Posterior cingulate gyrus (tissue), 11 donors: ENCODE measurements at places on chromosomes 7 and 10.
A peak's percentile ranks its signal among the peaks of the same experiment; 100 is the strongest.

- DNase-seq, result peak; percentile 79
These were observed 174.2 kb downstream of the PTN start for GRCh38 chr7:137169282-137169698.

DNA sequence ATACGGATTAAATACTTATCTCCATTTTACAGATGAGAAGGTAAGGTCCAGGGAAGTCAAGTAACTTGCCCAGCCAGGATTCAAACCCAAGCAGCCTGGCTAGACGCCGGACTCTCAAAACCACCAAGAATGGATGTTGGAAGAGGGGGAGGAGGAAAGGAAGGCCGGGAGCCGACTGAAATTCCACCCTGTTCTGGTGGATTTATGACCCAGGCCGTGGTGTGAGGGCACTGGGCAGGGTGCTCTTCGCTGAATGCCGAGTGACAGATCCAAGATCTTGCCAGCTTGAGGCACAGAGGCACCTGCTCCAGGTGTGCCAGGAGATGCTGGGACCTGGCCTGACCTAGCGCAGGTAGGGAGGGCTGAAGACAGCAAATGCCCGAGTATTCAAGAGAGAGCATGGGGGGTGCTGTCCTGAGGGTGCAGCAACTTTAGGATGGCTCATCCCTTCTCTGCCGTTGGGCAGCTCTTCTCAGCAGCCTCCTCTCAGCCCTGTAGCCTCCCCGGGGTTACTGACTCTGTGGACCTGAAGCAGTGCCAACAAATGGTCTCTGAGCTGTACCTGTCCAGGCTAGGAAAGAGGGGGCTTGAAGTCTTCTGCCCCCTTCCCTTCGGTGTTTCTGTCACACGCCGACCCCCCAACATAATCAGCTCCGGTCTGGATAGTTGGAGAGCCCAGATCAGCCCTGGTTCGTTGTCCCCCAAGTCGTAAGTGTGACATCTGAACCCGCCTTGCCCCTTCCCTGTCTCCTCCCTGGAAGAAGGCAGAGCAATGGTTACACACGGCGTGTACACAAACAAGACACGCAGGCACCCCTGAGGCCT lies 713 bp downstream of the LOXL4 start:
- DNase-seq, result no peak

DNA sequence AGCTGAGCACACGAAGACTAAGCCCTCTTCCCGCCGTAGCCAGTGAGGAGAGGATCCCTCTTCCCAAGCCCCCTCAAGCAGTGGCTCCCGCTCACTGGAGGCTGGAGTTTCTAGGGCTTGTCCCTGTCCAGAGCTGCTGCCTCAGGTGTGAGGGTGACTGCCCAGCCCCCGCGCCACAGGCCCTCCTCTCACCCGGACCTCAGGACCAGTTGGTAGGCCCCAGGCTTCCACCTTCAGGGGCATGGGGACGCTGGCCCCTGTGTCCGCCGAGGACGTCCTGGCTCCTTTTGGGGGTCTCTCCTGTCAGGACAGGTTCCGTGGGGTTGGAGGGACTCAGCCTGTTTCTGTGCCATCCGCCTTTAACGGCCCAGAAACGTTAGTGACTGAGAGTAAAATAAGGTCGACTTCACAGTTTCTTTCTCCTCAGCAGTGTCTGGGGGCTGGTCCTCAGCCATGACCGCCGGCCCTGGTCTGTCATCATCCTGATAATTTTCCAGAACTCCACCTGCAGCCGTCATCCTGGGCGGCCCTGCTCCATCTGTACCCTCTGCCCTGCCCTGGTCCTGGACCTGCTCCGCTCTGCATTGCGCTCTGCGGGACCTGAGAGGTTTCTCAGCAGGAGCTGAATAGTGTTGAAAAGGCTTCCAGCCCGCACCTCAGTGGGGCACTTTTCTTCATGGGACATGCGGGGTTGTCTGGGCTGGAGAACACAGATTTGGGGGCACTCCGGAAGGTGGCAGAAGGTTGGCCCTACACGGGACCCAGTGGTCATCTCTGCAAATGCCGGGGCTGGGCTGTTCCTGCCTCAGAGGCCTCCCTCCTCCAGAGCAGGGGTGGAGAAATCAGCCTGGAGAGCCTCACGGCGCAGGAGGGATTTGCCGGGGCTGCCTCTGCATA lies 36.0 kb upstream of the FAM20C start:
- peak; percentile 7 for DNase-seq

- DNase-seq, result no peak
These were observed 653.7 kb upstream of the ZWINT start for GRCh38 chr10:57014758-57015157.

DNA sequence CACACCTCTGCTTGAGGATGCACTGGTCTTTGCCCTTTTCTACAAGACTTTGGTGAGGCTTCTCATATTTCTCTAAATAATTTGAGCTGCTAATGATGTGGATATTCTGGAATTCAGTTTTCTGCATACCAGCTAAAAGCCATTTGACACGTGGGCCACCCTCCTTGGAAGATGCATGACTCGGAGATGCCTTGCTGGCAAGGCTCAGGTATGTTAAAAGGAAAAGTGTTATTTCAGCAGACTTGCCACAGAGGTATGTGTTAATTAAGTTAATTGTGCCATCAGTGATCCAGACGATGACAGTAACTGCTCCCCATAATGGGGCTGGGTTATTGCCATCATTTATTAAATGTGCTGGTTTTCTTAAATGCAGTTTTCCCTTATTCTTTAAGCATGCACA lies 8.8 kb upstream of the GFRA1 start:
- no peak for DNase-seq

DNA sequence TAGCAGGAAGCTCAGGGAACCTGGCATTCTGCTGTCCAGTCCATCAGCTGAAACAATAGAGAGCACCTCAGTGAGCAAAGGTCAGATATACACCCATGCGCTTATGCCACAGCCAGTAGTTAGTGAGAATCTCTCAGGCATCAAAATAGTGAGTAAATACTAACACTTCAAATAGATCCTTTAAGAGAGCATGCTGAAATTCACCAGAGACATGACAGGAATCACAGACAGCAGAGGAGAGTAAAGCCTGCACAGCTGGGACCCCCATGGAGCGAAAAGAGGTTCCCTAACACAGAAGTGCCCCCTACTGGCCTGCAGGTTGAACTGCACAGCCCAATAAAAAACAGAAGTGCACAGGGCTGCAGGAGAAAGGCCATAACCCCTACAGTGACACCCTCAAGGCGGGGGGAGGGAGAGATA lies 57.6 kb upstream of the ANTXRL start:
- no peak for DNase-seq

- no peak for DNase-seq
These were observed 231.3 kb upstream of the NPY start for GRCh38 chr7:24052572-24053260.

DNA sequence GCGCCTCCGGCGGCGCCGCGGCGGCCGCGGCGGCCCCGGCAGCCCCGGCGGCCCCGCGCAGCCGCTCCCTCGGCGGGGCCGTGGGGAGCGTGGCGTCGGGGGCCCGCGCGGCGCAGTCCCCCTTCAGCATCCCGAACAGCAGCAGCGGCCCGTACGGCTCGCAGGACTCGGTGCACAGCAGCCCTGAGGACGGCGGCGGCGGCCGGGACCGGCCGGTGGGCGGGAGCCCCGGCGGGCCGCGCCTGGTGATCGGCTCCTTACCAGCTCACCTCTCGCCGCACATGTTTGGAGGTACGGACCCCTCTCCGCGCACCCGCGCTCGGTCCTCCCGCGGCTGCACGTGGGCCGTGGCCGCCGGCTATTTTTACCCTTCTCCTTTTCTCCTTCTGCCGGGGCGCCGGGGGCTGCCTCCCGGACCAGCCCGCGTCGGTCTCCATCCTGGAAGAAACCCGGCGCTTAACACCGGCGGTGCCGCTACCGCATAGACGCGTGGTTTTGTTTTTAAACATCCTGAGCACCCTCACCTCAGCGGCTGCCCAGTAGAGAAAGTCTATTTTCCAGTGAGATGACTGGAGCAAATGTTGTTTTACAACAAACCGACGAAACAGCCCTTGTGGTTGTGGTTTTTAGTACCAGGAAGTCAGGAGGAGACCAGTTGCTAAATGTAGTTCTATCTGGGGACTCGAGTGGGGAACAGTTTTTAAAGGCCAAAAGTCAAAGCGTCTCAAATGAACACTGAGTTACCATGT lies 1.3 kb downstream of the ZNRF2 start:
- peak; percentile 85 for DNase-seq

GRCh38 chr7:27897441-27897847 lies 157.5 kb downstream of the TAX1BP1 start:
- no peak for DNase-seq

- DNase-seq, result peak; percentile 94
These were observed 2.9 kb upstream of the MYOZ1 start for GRCh38 chr10:73644015-73644743.

GRCh38 chr10:95542761-95543160 lies 18.4 kb downstream of the SORBS1 start:
- DNase-seq, result no peak

DNA sequence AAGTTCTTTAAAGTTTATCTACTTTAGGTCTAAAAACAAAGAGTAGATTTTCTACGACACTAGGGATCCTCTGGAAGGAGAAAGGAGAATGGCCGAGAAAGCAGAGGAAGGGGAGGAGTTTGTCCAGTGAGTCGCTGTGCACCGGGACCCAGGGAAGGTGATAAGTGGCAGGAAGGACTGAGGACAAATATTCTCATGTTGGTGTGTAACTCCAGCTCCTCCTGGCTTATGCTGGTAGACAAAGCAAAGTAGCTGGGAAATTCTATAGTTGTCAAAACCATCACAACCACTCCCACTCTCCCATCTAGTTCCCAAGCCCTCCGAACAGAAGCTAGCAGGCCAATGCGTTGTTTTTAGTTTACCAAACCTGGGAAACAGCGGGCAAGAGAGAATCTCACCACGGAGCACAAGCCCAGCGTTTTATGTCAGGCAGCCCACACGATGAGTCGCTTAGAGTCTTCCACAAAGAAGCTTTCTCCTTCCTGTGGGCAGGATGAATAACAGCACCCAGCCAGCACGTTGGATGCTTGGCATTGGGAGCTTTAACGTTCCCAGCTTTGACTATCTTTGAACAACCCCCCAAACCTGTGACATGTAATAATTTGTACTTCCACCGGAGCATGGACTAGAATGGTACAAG lies 32.9 kb upstream of the JCAD start:
- DNase-seq, result peak; percentile 22

DNA sequence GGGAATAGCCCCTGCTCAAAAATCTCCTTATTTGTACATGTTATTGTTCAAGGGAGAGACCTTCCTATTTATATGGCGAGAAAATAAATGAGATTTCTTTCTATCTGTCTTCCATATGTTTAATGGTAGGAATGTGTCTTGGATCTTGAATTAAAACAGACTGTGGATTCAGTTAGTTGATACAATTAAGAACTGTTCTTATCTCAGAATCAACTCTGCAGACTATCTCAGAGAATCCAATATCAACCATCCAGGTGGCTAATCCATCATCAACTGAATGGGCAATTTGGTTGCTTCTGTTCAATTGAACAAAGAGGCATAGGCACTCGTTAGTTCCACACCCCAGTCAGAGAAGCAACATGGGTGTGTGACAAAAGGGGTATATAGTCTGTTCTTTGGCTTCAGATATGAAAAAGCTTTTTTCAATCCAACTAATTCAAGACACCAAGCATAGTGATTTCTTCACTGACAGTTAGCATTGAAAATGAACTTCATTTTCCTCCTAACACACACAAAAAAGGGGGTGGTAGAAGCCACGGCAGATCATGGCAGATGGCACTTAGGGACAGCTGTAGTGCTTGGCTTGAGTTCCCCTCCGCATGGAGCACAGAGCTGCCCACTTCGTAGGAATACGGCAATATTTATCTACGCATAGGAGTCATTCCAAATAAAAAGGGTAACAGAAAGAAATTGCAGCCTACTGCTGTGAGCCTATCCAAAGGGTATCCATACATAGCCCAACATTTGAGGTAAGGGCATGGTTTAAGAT lies 135.9 kb downstream of the KIAA1217 start:
- DNase-seq, result no peak

DNA sequence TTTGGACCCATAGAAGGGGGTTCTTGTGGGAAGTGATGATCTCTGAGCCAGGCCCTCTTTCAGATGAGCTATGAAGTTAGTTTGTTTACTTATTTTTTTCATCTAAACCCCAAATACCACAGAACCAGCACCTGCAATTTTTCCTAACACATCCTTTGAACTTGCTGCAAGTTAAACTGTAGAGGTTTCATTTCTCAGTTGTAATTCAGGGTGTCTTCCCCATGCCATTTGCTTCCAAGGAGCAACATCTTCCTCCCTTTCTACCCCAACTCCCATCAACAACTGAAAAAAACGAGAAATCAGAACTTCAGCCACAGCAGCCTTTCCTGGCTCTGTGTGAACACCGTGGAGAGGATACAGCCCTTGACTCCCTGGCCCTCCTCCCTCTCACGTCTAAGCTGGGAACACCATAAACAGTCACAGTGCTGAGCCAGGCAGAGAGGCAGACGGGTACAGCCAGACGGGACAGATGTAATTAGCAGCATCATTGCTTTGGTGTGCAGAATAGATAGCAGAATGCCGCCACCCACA lies 63.6 kb downstream of the RGS10 start:
- peak; percentile 67 for DNase-seq

GRCh38 chr7:18180685-18181084 lies 153.0 kb upstream of the PRPS1L1 start:
- DNase-seq, result no peak

DNA sequence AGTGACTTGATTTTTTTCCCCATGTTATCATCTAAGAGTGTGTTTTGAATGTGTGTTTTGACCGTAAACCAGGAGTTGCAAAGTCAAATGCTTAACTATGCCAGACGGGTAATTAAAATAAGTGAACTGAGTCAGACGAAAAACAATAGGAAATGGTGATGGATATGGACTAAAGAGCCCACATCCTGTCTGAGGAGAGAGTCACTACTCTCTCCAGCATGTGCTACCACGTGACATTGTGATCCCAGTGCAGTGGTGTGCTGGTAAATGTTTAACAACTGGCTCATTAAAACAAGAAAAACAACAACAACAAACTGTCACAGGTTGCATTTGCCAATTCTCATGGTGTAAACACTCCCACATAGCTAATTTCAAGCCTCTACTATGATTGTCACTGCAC lies 164.3 kb downstream of the SUGCT start:
- DNase-seq, result no peak

- DNase-seq, result no peak
These were observed 4.9 kb upstream of the FOXP2 start for GRCh38 chr7:114409750-114410149.

- no peak for DNase-seq
These were observed 37.8 kb upstream of the WAC start for GRCh38 chr10:28495084-28495483.
